ENCODE measurements at places on chromosomes 7 and 10.
A peak's percentile ranks its signal among the peaks of the same experiment; 100 is the strongest.

DNA sequence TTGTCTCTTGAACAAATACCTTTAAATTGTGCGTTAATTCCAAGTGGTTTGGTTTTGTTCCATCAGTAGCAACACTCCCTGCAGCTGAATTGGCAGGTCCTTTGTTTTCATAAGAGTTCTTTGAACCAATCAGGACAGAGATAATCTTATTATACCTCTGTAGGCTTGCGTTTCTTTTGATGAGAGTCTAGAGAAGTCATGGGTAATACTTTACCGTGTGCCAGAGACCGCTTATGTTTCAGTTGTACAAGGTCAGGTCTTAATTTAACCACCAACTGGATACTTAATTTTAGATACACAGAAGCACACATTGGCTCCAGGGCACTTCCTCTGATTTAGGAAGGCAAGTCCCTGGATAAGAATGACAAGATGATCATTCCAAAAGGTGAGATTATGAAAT is at the start of gene ASB15:
ASB15 (plus strand) TSS at position 292 of the 400 bp plus-strand sequence. CDS start 12,682 bp downstream, outside the sequence.
- no peak for DNase-seq

DNA sequence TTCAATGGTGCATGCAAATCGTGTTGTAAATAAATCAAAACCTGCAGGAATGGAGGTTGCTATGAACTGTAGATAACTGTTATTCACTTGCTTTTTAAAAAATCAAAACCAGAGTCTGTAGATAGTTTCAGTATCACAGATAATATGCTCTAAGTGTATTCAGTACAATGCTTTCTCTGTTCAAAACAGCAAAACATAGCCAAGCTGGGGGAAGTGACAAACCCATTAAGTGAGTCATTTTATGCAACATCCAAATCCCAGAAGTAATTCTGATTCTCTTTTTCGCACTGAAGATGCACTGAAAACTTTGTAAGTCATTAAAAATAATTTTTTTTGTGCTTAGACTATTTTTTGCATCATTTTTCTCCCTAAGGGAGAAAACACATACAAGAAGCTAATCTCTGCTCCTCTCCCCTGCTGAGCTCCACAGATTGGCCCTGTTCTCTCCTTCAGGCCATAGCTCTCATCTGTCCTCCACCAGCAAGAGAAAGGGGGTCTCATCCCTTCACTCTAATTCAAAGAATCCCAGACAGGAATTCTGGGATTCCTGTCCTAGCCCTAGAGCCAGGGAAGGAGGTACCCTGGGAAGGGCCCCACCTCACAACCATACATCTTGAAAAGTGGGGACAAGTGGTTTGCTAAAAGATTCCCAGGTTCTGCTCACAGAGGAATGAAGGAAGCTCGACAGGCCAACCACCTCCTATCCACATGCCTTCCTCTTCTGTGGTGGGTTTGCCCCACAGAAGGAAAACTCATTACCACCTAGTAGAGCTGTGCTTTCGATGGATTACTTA is 4.9 kb downstream of the PRTFDC1 start:
- DNase-seq = no peak

DNA sequence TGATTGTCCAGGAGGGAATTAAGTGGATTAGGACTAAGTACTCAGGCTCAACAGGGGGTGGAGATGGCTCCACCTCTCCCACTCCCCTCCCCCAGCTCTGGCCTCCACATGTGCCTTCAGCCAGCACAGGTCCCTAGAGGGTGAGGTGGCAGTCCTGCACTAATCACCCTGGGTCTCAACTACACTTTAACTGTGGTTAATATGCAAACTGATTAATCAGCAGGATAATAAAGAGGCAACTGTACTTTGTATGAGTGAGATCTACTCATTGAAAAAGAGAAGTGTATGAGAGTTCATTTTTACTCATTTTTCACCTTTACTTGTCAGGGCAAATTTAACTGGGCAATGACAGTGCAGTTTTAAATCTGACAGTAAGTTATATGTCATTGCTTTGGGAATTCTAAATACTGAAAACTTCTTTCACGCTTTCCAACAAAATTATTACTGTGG is 223.8 kb upstream of the CCDC6 start:
- DNase-seq = peak; percentile 20

- DNase-seq = no peak
These were observed 43.1 kb upstream of the EN2 start for GRCh38 chr7:155414547-155415492.

GRCh38 chr10:23343591-23344240 is 881 bp downstream of the C10orf67 start:
- DNase-seq = no peak

- DNase-seq = no peak
These were observed 55.4 kb downstream of the CALD1 start for GRCh38 chr7:134834689-134835462.

GRCh38 chr7:157281221-157281998 is 55.4 kb upstream of the DNAJB6 start:
- no peak for DNase-seq

DNA sequence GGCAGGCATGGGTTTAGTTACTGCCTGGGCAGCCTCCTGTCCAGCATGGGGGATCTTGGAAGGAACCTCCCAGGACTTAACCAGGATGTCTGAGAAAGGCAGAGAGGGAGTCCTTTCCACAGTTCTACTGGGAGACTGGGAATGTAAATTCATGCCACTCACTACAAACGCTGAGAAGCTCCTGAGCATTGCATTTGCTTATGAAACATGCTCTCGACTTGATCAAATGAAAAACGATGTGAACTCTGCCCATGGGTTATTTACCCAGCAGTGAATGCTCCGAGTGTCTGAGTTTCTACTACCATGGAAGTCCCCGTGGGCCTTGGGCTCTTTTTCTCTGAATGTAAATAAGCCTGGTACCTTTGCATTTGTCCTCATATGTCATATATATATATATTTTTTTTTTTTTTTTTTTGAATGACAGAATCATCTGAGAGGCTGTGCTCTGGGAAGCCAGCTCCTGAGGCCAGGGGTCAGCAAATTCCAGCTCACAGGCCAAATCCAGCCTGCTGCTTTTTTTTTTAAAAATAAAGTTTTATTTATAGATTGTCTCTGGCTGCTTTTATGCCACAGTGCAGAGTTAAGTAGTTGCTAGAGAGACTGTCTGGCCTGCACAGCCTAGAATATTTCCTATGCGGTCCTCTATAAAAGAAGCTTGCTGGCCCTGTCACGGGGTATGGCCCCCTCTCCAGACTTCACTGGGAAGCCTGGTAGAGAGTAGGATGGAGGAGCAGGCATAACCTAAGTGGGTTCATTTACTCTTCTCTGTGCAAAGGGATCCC is 21.4 kb upstream of the RAPGEF5 start:
- no peak for DNase-seq

DNA sequence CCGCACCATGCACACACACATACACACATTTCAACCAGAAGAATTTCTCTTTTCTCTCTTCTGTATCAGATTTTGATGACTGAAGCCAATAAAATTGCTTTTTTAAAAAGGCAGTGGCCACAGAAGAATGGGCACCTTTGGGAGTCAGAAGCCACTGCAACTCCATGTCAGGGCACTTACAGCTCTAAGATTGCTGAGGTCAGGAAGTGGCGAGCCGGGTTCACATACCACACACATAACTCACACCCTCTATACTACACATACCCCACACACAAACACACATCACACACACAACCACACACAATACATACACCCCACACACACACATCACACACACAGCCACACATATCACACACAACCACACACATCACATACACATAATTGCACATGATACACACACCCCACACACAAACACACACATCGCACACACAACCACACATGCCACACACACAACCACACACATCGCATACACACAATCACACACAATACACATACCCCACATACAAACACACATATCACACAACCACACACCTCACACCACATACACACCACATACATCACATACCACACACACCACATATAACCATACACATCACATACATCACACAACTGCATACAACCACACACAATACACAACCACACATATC is 31.2 kb downstream of the GPRIN2 start:
- no peak for DNase-seq

DNA sequence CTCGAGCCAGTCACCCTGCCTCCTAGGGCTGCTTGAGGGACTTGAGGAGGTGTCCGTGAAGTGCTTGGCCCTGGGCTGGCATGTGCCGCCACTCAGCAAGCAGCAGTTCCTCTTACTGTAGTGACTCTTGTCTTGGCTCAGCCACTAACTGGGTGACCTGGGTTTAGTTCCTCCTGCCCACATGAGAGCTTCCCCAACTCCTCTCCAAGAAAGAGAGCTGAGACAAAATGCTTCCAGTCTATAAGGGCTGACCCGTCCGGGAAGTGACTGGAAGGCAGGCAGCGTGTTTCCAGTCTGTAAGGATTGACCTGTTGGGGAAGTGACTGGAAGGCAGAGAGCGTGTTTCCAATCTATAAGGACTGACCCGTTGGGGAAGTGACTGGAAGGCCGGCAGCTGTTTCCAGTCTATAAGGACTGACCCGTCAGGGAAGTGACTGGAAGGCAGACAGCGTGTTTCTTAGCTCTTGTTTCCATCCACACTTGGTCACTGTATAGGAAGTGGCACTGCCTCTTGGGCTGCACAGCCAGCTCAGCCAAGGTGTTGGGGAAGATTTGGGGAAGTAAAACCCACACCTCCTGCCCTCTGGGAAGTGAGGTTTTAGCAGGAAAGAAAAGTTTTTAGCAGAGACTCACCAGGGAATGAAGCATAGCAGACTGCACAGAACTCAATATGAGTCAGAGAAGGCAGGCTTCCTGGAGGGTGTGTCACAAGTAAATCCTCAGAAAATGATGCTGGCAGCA is 53.3 kb upstream of the PPIF start:
- no peak for DNase-seq

DNA sequence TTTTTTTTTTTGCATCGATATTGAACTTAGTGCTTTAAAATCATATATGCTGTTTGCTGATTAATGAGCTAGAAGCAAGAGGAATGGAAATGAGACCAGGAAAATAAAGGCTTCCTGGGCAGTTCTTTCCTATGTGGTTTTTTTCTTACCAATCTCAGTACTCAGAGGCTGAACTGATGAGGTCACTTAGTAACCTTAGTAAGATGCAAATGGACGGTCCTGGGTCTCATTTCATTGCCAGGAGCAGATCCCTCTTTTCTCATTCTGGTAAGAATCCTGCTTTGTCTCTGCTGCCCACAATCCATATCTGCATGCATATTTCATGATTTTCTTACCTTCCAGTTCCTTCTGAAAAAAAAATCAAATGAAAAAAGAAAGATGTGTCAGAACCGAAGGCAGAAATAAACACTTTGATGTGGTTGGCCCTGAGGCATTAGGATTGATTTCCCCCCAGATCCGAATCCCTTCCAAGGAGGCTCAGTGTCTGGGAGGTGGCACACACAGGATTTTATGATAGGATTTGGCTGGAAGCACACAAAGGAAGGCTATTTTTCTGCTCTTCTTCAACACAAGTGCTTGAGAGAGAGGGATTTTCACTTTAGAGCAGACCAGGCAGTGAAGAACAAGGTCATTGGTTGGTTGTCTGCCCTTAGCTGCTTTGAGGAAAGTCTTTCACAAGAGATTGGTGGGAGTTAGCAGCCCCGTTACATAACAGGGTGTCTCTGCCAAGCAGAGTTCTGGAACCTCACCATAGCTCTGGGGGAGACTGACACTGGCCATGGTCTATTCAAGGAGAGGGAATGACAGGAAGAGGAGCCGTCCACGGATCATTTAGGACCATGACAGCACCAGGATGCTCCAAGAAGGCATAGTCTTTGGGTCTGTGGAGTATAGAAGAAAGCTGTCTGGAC is 150.0 kb downstream of the CAMK1D start:
- no peak for DNase-seq

DNA sequence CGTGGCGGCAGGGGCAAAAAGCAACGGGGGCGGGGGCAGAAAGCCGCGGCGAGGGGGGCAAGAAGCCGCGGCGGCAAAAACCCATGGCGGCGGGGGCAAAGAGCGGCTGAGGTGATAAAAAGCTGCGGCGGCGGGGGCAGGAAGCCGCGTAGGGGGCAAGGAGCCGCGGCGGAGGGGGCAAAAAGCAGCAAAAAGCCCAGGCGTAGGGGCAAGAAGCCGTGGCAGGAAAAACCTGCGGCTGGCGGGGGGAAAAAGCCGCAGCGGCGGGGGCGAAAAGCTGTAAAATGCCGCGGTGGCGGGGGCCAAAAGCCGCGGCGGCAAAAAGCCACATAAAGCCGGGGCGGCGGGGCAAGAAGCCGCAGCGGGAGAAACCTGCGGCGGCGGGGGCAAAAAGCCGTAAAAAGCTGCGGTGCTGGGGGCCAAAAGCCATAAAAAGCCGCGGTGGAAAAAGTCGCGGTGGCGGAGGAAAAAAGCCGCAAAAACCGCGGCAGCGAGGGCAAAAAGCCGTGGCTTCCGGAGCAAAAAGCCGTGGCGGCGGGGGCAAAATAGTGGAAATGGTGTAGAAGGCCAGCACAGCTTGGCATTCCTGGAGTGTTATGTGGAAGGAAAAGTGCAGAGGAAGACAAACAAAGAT is 487.8 kb downstream of the ZNF33B start:
- no peak for DNase-seq

- no peak for DNase-seq
These were observed 91.9 kb upstream of the NPY start for GRCh38 chr7:24192053-24192452.

DNA sequence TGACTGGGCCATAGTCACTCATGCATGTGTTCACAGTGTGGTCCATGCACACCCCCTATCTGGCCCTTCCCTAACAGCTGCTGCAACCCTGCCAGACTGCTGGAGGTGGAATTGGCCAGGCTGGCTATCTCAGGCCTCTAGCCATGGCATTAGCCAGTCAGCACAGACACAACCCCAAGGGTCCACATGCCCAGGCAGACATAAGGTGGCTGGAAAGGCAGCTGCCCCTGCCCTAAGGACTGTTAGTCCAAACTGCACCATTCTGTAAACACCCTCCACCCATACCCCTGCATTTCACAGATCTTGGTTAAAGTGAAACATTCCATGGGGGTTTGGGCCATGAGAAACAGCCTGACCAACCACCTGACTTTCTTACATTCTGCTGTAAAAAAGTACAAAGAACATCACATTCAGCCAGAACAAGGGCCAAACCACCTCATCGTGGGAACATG is 137.4 kb upstream of the KCNMA1 start:
- DNase-seq = no peak

GRCh38 chr10:78210548-78210947 is 176.9 kb downstream of the RPS24 start:
- no peak for DNase-seq

DNA sequence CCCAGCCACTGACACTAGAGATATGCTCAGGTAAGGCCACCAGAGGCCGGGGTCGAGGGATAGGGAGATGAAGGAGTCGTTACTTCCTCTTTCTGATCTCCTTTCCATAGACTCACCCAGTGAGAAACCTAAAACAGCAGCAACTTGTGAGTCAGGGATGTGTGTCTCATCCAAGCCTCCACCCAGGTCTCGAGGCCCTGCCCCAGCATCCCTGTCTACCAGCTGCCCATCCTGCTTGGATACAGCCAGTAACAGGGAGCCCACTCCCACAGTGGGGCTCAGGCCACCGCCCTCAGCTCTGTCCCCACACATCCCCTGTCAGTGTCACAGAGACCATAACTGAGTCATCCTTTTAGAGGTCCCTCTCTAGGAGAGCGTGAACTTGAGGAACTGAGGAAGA is 49.6 kb upstream of the CHST15 start:
- no peak for DNase-seq

- no peak for DNase-seq
These were observed 44.8 kb upstream of the ORC5 start for GRCh38 chr7:104252409-104253134.

- no peak for DNase-seq
These were observed 165.6 kb downstream of the ADARB2 start for GRCh38 chr10:1571587-1572237.

GRCh38 chr7:94244760-94245159 is 149.9 kb upstream of the COL1A2 start:
- DNase-seq = no peak

- DNase-seq = no peak
These were observed 88.3 kb downstream of the NKX6-2 start for GRCh38 chr10:132697578-132698200.
